Sigmoid colon (tissue), 7 donors: ENCODE measurements at places on chromosomes 3 and 15.

GRCh38 chr3:127226457-127226856 lies 33.5 kb downstream of the PRR23E start:
- DNase-seq = no peak

GRCh38 chr3:120569222-120570057 lies 26.7 kb upstream of the NDUFB4 start:
- DNase-seq = no peak

DNA sequence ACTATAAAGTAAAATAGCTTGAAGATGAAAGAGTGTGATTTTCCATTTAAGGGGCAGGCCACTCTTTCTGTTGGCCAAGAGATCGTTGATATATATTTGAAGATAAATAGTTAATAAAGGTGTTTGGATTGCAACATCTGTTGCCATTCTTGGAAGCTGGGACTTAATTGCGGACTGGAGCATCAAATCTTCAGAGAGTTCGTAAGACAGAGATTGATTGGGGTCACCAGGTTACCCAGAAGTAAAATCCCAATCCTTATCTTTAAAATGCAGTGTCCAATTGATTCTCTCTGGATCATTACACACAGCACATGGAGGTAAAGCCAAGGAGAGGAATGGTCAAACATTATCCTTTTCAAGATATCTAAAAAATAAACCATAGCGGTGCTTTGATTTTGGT lies 220.8 kb upstream of the HES1 start:
- no peak for DNase-seq

GRCh38 chr3:61985020-61985419 lies 388.3 kb downstream of the FEZF2 start:
- no peak for DNase-seq

- DNase-seq = no peak
Observed at GRCh38 chr3:186847437-186847836, 4.9 kb downstream of the ADIPOQ start.
